ENCODE measurements at places on chromosomes 7 and 10.

DNA sequence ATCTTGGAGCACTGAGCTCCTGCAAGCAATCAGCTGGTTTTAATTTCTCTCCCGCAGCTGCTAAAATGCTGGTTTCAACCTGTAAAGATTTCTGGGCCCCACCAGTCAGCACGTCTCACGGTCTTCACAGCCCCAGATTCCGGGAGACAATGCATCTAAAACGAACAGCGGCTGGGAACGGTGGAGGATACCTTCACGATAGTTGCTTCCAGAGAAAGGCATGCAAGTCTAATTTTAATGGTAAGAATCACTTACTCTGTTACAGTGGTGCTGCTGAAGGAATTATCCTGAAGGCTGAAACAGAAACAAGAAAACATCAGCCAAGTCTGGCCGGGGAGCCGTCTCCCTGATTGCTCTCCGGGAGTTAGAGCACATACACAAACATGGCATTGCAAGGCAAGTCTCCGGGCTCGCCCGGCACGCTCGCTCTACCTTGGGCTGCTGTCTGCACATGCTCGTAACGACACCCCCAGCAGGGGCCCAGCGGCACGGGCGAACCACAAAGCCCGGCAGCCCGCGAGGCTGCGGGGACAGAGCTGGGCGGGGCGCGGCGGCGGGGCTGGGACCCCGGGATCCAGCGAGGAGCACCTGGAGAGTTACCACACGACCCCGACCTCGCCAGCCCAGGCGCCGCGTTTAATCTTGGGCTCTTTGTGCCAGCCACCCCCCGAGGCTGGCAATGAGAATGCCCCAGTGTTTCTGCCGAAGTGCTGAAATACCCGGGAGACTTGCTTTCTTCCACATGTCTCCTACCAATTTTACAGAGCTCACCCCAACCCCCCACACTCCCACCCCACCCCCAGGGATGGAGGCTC lies at the start of gene FAM13C:
Gene FAM13C (minus strand): TSS at position 406 of the 815 bp plus-strand sequence. CDS start 89 bp downstream, at position 317.
- DNase-seq: no peak

DNA sequence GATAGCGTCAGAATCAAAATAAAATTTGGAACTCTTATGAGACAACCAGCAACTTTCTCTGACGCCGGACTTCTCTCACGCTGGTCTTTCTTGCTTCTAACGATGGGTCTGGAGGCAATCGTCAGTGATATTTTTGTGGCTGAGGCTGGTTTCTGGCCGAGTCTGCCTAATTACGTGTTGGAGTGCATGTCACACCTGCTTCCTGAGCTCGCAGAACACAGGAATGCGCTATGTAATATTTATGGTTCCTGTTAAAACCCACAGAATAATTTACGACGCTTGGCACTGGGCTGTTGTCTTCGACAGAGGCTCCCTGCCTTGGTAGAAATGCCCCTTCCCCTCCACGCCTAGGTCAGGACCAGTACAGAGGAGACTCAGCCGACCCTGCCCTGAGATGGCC lies 64.9 kb downstream of the NPTX2 start:
- no peak for DNase-seq

- DNase-seq: no peak
These were observed 336.6 kb upstream of the MEOX2 start for GRCh38 chr7:16023046-16023445.

DNA sequence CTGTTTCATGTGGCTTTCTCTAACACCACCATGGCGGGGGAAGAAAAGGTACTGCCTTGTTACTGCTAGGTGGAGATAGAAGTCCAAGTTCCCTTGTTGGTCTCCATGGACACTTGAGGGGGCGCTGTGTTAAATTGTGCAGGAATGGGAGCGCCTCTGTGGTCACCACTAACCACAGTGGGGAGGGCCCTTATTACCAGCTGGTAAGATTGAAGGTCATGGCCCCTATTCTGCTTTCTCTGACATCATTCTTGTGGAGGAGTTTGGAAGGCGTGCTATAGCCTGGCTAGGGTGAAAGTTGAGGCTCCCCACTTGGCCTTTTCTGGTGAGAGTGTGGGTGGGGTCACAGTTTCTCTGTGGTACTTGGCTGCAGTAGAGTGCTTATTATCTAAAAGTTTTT lies 14.9 kb upstream of the MXI1 start:
- DNase-seq: peak; percentile 23
